ENCODE measurements at places on chromosomes 11 and 22.

GRCh38 chr11:60265373-60266214 lies 14.9 kb upstream of the MS4A4A start:
- no peak for DNase-seq

DNA sequence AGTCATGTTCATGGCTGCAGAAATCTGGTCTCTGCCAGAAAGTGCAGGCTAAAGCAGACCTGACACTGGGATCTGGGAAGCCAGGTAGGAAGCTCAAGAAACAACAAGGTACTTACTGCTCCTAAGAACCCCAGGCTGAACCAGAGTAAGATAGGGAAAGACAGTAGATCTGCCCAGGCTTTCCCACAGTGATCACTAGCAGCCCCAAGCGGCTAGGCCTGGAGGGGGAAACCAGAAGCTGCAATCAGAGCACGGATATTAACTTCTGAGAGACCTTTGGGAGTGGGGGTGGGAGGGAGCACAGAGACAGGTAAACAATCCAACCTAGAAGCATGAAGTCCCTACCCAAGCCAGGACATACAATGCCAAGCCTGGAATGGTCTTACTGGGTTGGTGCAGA lies 135.2 kb upstream of the C11orf58 start:
- no peak for DNase-seq

- DNase-seq = no peak
Measured at GRCh38 chr11:122287401-122287800, 171.4 kb upstream of the BLID start.

- DNase-seq = peak; percentile 67
Measured at GRCh38 chr11:102287964-102288724, 29.1 kb upstream of the BIRC3 start.

DNA sequence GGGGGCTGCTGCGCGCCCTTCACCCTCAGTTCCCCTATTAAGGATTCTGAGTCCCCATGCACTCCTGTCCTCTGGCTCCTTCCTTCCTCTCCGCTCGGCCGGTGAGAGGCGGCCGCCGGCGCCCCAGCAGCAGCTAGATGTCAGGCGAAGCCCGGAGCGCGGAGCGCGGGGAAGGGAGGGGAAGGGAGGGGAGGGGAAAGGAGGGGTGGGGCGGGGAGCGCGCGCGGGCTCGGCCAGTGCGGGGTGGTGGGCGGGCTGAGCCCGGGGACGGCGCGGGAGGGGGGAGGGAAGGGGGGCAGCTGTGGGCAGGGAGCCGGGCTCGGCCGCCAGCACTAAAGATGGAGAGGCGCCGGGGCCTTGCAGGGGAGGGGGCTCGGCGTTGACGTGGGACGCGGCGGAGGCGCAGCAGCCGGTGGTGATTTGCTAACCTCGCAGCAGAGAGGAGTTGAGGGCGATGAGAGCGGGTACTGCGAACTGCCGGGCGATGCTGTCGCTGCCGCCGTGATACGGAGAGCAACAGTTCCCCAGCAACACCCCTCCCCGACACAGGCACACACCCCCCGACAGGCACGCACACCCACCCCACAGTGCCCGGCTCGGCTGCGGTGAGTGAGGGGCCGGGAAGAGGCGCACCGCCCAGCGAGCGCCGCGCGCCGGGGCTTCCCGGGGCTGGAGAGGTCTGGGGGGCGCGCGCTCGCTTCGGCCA lies at the start of gene ZBTB16:
ZBTB16 (plus strand) TSS at position 434 of the 706 bp plus-strand sequence. CDS start 3,590 bp downstream, outside the sequence.
- DNase-seq = no peak

DNA sequence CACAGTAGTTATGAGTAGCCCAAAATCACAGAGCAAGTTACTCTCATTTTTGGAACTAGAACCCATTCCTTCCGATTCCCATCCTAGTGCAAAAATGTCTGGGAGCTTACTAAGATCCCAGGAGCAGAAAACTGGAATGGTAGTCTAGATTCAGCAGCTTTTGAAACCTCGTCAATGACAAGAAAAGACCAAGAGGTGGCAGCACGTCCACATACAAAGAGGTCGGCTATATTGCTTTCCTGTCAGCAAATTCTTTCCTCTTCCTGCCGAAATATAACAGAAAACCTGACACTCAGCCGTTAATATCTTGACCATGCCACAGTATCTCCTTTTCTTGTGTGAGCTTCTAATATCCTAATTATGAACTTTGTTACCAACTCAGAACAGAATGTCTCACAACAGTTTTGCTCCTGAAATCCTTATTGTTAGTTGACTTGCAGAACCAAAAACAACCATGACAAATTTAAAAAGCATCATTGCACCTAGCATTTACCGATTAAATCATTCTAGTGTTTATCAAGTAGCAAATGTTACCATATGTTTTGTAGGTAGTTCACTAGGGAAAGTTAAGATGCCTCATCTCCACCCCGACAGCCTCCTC lies 92.8 kb upstream of the OR9G4 start:
- DNase-seq = peak; percentile 42

- peak; percentile 45 for DNase-seq
Measured at GRCh38 chr22:35582861-35583670, 34.1 kb downstream of the MB start.

- no peak for DNase-seq
Measured at GRCh38 chr22:29074276-29074772, 1.5 kb downstream of the KREMEN1 start.

DNA sequence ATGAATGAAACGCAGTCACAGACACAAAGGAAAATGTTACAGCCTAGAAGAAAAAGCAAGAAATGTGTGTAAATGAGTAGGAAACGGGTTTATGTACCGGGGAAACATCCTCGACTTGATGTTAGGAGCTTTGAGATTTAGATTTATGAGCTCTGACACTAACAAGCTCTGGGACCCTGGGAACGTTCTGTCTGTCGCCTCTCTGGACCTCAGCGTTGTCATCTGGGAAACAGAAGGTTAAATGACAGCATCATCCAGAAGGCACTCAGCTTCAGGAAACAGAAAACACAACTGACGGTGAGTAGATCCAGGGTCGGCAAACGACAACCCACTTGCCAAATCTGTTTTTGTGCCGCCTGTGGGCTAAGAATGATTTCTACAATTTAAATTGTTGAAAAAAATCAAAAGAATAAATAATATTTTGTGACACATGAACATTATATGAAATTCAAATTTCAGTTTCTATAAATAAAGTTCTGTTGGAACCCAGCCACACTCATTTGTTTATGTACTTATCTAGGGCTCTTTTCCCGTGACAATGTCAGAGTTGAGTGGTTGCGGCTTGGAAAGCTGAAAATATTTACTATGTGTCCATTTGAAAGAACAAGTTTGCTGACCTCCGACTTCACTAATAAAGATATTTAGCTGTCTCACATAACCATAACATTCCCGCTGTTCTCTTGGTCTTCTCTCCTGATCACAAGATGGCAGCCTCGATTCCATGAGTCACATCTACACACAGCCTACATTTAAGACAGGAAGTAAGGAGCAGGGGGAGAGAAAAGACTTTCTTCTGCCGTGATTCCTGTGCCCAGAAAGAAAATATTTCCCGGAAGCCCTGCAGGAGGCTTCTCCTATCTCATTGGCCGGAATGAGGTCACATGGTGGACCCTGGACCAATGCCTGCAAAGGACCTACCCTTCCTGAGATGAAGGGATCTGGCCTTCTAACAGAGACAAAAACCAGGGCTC lies 47.1 kb upstream of the SYT13 start:
- no peak for DNase-seq

DNA sequence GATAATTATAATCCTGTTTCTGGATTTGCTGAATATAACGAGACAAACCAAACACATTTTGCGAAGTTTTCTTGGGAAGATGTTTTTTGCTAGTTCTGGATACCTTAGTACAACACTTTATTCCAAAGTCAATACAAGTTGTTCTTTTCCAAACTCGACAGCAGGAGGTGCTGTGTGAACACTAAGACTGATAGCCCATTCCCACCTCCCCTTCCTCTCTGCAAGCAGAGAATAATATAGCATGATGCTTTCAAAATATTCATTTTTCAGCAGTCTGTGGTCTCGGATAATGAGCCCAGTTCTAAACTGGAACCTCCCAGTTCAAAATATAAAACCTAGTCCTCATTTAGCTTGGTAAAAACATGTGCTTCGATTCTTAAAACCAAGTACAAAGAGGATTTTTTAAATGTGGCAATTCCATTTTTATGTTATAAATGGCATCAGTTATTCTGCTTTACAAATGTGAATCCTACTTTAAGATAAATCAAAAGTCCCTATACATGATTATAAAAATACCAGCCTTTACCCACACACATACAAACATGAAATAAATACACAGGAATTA lies 129.1 kb downstream of the DCDC1 start:
- DNase-seq = no peak

DNA sequence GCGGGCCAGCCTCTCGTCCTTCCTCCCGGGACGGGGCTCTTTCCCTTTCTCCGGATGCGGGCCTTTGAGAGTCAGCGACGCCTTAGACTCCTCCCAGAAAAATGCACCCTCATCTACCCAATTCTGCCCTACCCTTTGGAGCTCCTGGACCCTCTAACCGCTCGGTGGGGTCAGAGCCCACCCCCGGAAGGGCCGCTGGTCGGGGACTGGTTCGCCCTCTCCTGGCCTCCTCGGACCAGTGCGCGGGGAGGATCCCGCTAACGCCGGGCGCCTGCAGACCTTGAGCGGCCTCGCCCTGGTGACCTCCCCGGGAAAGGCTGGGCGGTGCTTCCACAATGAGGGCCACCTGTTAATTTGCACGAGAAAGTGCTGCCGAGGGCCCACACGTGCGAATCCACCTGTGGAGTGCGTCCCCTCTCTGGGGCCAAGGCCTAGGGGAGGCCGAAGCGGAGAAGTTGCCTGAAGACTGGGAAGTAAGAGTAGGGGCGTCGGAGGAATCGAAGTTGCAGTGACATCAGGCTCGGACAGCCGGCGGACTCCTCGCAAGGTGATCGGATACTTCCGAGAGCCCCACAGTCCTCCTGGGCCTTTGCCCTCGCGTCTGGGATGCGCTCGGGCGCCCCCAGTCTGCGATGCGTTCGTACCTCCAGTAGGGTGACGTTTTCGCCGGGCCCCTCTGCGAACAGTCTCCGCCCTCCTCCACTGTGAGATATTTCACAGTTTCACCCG lies 61.5 kb downstream of the ENDOD1 start:
- DNase-seq = peak; percentile 85

GRCh38 chr22:26845021-26845743 lies 187.8 kb downstream of the MIAT start:
- DNase-seq = no peak

DNA sequence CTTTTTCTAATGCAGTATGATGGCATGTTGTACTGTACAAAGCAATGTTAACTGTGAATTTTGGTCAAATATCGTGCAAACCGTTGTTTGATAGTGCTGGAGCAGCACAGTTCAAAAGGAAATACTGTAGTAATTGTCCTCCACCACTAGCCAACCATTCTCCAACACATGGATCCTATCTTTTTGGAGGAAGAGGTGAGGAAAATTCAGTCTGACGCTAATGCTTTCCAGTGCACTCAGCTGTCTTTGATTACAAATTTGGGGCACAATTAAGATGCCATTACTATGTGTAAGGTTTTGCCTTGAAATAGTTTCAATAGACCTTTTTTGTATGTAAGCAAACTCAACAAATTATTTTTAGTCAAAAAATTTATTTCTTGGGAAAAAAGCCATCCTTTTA lies 240.5 kb upstream of the CCDC179 start:
- no peak for DNase-seq

GRCh38 chr11:96642583-96642982 lies 252.8 kb downstream of the JRKL start:
- no peak for DNase-seq

Data from amniotic stem cell (primary cell).